ENCODE measurements at places on chromosomes 3 and 15. TPM values are rescaled to one million over a fixed set of nuclear protein-coding genes. Genes with fewer than 3 reads are reported as not detected.

DNA sequence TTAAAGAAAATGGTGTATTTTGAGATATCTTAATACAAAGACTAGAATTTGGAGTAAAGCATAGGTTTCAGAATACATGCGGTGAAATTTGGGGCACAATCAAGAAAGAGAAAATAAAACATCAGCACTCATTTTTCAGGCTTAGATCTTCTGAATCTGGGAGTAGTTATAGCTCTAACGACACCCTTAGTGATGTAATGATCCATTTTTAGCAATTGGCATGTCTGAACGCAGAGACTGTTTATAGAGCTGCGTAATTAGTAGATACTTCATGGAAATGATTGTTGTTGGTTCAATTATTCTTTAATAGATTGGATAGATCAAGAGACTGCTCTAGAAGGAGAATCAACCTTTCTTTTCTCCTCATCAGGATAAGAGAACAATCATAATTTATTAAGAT lies 47.5 kb upstream of the SNRK start:
- no peak for DNase-seq

DNA sequence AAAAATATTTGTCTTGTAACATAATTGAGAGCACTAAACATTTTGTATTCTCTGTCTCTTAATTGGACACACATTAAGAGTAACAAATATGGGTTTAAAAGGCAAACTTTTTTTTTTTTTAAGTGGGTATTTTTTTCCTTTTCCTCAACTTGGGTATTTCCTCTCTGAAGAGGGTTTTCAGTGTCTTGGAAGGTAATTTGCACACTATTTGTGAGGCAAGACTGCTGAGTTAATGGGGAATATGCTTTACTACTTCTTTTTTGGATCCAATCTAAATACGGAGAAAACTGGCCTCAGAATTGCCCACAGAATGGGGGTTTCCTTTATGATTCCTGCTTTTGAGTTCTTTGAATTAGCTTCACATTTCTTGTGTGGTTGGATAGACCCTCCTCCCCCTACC lies 105.2 kb downstream of the FNDC3B start:
- DNase-seq: no peak

- DNase-seq: no peak
Observed at GRCh38 chr3:127606086-127606805, 8.0 kb downstream of the MCM2 start.

The SEMA3G gene
- 6.5 TPM for total RNA-seq

- DNase-seq: peak; percentile 70
Observed at GRCh38 chr3:51371943-51372557, 13.0 kb upstream of the MANF start.

The UBAP1L gene
- 5.1 TPM for total RNA-seq

DNA sequence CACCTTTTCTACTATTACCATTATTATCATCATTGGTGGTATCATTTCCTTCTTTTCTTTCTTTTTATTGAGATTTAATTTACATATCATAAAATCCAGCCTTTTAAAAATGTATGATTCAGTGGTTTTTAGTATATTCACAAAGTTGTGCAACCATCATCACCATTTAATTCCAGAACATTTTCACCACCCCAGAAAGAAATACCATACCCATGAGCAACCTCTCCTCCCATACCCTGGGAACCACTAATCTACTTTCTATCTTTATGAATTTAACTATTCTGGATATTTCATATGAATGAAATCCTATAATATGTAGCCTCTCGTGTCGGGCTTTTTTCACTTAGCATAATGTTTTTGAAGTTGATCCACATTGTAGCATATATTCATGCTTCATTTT lies 29.1 kb downstream of the AAGAB start:
- DNase-seq: no peak

The ZNF774 gene
- total RNA-seq: 1.7 TPM

DNA sequence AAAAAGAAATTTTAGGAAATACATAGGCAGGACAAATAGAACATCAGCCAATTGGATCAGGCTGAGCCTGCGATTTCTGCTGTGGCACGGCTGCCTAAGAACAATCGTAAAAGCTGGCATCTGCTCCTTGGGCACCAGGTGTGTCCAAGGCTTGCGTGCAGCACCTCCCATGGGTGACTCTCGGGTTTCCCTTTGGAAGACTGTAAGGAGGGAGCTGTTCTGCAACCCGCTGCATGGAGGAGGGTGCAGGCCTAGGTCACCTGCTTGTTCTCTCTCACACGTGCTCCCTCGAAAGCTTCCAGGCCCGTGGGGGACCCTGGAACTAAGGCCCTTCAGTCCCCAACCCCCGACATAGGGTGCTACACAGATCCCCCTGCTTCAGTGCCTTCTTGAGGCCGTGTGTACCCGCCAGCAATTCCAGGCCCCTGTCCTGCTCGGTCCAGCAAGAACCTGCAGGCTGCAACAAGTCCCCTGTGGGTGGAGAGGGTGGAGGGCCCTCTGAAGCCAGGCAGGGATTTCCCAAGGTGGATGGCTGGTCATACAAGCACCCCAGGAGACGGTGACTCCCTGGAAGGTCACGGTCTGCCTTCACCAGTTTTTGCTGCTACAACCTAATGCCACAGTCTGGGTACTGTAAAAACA lies 3.4 kb downstream of the GP9 start:
- DNase-seq: no peak

DNA sequence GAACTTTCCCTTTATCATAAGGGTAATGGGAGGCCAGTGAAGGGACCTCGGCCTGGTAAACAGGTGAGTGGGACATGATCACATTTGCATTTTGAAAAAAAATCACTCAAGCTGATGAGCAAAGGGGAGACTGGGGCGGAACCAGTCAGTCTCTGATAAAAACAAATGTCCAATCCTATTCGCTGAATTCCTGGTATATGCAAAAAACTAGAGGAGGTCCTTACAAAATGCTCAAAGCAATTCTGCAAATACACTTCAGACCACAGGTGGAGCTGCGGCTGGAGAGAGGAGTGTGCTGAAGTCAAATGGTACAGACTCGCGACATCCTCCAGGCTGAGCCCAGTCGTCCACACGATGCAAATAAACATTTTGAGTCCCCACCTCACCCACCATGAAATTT lies 166.7 kb downstream of the FOXP1 start:
- DNase-seq: peak; percentile 42

DNA sequence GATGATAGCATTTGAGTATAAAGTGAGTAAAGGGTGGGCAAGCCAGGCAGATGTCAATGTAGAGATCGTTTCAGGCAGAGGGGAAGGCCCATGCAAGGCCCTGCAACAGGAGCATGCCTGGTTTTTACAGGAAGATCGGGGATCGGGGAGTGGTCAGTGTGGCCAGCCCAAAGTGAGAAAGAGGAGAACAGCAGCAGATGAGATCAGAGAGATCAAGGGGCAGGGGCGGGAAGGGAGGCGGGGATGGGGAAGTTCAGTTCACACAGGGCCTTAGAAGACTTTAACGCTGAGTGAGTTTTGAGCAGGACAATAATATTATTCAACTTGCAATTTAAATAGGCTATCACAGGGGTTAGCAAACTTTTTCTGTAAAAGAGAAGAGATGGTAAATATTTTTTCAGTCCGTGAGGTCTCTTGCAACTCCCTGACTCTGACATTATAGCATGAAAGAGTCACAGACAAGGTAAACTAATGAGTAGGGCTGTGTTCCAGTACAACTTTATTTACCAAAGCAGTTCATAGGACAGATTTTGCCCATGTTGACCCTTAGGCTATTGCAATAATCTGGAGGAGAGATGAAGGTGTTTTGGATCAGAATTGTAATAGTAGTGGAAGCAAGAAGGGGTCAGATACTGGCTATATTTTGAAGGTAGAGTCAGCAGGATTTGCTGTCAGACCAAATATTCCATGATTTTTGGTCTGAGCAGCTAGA lies 12.4 kb upstream of the CD47 start:
- no peak for DNase-seq

DNA sequence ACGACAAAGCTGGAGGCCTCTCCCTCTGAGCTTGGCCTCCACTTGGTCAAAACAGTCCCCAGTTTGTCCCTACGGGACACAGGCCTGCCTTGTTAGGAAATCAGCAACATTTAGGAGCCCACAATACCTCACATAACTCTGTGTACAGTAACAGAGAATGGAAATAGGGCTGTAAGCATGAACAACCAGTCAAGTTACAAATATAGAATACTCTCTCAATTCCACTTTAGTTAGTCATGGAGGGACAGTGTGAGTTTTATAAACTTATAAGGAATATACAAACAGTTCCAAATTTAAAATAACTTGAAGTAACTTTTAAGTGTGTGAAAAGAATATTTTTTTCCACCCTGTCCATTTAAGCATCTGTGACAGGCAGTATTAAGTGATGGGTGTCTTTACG lies 129.4 kb downstream of the PGPEP1L start:
- no peak for DNase-seq

The CCR9 gene
- 0.27 TPM for total RNA-seq

Measured in cardiac muscle cell (in vitro differentiated cells and primary cell).